Stimulated activated naive CD4-positive, alpha-beta T cell (primary cell): ENCODE measurements at places on chromosomes 7 and 10.
A peak's percentile ranks its signal among the peaks of the same experiment; 100 is the strongest.

GRCh38 chr10:60433684-60434083 lies 44.0 kb upstream of the ANK3 start:
- DNase-seq, result no peak

- DNase-seq, result no peak
Measured at GRCh38 chr7:1914321-1914720, 244.2 kb downstream of the ELFN1 start.

GRCh38 chr10:86798611-86799010 lies 42.2 kb downstream of the BMPR1A start:
- no peak for DNase-seq

GRCh38 chr10:48801001-48801421 lies 116.3 kb downstream of the WDFY4 start:
- no peak for DNase-seq

DNA sequence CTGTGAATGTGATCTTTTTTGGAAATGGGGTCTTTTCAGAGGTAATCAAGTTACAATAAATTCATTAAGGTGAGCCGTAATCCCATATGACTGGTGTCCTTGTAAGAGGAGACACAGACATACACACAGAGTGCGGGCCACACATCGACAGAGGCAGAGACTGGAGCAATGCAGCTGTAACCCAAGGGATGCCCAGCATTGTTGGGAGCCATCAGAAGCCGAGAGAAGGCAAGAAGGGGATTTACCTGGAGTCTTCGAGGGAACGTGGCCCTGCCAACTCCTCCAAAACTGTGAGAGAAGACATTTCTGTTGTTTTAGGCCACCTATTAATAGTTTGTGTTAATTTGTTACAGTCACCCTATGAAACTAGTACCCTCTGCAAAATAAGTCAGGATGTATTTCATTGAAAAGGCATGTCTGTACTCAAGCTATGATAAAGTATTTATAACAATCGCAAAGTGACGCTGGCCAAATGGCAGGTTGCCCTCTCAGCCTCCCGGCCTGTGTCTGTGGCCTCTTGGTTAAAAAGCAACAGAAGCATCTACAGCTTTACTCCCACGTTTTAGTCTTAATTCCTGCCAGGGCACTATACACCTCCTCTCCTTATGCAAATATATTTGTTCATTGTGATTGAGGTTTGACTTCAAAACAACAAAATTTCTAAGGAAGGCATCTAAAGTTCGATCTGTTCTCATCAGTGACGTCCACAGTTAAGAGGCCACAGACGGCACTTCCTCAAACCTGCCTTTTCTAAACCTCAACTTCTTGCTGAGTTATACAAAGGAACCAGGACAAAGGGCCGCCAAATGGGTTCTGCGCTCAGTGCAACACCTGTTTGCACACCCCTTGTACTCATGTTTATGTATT lies 46.8 kb downstream of the HIPK2 start:
- DNase-seq, result peak; percentile 74
